Vagina (tissue), 2 donors: ENCODE measurements at places on chromosomes 5 and 9.
A peak's percentile ranks its signal among the peaks of the same experiment; 100 is the strongest.

DNA sequence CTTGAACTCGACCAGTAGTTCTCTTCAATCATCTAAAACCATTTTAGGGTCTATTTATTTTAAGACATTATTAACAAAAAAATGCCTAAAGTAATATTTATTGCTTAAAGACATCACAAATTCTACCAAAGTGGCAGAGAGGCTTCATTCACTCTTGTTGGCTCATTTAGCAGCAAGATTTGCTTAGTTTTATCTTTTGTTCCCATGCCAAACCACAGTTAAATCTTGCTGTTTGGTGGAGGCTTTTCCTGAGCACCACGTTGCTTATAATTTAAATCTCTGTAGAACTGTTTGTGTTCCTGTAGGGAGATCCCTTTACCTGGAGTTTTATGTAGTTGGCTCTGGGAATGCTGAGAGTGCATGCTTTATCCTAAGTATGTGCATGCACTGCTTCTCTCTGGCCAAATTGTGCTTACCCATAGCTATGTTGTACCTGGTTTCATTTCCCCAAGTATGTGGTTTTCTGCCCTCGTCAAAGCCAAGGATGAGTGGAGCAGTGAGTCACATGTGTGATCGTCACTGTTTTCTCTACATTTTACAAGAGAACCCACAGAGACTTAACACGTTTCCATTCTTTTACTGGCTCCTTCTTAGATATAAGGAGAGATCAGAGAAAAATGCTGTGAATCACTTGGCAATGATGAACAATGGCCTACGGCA, 42.1 kb upstream of the MAST4 start:
- no peak for DNase-seq

- DNase-seq = no peak
Measured at GRCh38 chr9:22529426-22530199, 83.0 kb downstream of the DMRTA1 start.

DNA sequence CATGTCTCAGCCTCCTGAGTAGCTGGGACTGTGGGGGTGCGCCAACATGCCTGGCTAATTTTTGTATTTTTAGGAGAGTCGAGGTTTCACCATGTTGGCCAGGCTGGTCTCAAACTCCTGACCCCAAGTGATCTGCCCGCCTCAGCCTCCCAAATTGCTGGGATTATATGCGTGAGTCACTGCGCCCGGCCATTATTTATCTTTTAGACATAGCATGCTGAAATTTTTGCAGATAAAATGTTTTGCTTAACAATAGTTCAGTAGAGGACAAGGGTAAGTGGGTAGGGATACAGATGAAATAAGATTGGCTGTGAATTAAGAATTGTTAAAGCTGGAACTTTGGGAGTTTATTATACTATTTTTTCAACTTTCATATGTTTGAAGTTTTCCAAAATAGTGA, 150.8 kb upstream of the GRHPR start:
- no peak for DNase-seq

- peak; percentile 80 for DNase-seq
Measured at GRCh38 chr5:1511651-1512540, 11.9 kb downstream of the LPCAT1 start.

DNA sequence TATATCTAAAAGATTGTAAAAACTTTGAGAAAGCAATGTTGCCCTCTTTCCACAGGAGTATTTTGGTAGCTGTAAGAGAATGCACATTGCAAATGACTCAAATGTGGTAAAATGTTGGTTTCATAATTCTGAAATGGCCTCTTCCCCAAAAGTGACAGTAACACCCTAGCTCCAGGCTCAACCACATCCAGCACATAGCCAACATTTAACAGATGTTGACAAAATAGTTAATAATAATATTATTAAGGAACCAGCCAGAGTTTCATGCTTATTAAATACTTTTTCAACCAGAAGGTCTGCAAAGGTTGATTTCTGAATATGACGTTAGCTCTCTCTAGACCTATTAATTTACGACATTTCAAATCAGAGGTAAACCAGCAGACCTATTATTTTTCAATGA, 1.3 kb downstream of the ANXA1 start:
- no peak for DNase-seq
